ENCODE measurements at places on chromosomes 1 and 21. TPM values are rescaled to one million over a fixed set of nuclear protein-coding genes. Genes with fewer than 3 reads are reported as not detected.

Gene FALEC
- total RNA-seq = 1.6 TPM

Gene HAO2
- not detected for total RNA-seq

Gene CLDN19
- not detected for total RNA-seq

Gene S100B
- 0.64 TPM for total RNA-seq

Gene KCNK1
- 21.9 TPM for total RNA-seq

Gene LAX1
- 0.84 TPM for total RNA-seq

DNA sequence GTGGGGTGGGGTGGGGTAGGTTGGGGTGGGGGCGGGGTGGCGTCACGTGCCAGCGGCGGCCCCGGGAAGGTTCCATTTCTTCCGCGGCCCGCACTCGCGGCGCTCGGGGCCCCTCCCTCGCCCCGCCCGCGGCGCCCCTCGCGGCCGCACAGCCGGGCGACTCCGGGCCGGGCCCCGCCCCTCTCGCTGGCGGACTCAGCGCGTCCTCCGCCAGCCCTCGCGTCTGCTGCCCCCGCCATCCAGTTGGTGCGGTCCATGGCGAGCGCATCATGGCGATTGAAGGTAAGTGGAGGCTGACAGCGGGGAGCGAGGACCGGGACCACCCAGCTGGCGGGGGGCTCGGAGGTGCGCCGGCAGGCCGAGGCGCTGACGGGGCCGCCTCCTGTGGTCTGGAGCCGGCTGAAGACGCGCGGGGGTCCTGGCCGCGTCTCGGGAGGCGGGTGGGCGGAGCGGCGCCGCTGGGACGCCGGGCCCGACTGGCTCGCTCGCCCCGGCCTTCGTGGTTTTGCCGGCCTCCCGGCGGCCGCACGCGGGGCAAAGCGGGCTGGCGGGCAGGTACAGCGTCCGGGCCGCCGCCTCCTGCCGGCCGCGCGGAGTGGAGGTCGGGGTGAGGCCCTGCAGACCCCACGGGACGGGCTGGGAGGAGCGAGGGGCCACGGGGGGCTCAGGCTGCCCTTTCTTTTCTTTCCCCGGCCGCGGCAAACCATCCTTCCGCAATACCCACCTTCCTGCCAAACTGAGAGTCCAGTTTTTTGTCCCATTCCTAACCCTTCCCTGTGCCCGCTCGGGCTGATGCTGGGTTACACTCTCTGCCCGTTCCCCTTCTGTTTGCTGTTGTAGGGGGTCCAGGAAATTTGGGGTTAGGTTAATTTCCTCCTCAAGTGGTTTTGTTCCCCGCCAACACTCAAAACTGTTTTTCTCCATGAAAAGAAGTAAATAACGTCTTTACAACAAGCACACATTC is at the start of gene SYT14:
Gene SYT14 (plus strand): TSS at position 222 of the 964 bp plus-strand sequence. CDS start 48 bp downstream, at position 270.
- ATAC-seq = no peak

DNA sequence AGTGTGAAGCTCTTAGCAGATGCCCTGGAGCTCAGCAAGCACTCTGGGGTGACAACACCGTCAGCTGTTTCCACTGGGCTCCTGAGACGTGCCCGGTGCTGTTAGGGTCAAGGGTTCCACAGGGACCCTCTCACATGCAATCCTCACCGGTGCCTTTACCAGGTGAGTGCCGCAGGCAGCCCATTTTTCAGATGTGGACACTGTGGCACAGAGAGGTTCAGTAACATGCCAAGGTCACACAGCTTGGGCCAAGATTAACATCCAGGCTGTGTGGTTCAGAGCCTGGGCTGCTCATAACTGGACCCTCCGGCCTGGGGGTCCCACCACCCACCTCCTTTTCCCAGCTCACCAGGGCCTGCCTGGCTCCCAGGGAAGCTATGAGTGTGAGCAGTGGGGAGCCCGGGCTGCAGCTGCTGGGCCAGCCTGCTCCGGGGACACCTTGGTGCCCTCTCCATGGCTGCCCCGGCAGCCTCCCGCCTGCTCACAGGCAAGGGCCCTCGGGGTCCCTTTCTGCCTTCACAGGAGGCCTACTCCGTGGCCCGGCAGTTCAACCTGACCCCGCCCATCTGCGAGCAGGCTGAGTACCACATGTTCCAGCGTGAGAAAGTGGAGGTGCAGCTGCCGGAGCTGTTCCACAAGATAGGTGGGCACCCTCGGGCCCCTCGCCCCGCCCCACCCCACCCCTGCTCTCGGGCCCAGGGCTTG is 49.3 kb downstream of the KCNAB2 start:
- no peak for ATAC-seq

GRCh38 chr1:171939740-171940139 is 98.4 kb downstream of the DNM3 start:
- no peak for ATAC-seq

DNA sequence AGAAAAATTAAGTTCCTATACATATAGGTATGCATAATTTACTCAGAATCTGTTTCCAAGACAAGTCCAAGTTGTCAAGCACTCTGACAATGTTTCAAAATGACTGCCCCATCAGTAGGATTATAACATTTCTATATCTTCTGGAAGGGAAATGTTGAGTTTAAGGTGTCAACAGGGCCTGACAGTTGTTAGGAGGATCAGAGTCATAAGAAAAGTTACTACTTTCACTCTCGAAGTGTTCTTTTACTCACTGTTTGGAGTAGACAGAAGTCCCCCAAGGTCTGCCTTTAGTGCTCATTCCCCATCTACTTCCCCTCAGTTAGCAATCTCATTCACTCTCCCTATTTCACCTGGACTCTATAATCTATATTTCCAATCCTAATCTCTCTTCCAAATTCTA is 20.6 kb upstream of the MAGI3 start:
- no peak for ATAC-seq

DNA sequence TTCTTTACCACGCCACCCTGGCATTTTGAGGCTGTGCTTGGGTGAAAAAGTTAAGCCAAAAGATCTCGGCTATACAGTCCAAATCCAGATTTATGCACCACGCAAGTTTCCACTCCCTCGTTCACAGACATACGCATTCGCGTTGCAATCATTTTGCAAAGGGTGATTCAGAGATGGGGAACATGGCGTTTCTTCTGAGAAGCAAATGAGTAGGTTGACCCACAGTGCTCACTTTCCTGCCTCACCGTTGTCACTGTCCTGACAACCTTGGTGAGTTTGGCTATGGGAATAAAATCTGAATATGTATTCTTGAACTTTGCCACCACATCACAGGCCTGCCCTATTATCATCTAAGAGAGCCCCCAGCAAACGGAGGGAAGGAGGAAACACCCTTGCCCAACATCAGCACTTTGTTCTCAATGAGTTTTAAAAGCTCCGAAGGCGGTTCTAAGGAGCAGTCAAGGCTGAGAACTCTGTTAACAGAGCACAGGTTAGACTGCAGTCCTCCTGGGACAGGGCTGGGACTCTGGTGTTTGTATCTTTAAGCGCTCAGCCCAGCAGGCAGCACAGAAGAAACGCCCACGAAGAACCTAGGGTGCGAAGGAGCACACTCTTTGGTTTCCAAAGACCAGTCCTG is 86.4 kb downstream of the RUNX1 start:
- no peak for ATAC-seq

DNA sequence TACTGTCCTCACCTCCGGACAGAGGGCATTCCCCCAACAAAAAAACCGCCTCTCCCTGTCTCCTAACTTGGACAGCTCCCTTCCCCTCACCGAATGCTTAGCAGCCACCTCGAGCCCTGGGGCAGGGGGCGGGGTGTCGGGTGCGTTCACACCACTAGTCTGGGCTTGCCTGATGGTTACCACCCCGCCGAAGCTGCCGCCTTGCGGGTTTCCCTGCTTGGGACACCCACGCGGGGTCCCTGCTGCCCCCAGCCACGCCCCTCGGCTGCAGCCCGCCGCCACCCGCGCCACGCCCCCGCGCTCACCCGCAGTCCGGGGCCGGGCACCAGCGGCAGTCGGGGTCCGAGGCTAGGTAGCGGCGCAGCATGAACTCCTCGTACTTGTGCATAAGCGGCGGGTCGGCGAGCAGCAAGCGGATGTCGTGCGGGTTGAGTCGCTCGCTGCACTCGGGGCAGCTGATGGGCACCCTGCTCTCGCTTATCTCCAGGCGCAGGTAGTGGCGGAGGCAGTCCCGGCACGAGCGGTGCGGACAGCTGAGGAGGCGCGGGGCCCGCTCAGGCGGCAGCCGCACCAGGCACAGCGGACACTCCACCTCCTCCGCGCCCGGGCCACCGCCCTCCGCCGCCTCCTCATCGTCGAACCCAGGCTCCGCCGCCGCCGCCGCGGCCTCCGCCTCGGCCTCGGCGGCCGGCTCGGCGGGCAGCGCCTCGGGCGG is 706 bp downstream of the RNF19B start:
- ATAC-seq = peak; percentile 80

- no peak for ATAC-seq
Measured at GRCh38 chr1:161001525-161001924, 19.4 kb downstream of the F11R start.

Measured in esophagus mucosa (tissue), 1 donor.